ENCODE measurements at places on chromosomes 16 and 17.

GRCh38 chr16:78428193-78428592, 328.7 kb downstream of the WWOX start:
- DNase-seq = no peak

DNA sequence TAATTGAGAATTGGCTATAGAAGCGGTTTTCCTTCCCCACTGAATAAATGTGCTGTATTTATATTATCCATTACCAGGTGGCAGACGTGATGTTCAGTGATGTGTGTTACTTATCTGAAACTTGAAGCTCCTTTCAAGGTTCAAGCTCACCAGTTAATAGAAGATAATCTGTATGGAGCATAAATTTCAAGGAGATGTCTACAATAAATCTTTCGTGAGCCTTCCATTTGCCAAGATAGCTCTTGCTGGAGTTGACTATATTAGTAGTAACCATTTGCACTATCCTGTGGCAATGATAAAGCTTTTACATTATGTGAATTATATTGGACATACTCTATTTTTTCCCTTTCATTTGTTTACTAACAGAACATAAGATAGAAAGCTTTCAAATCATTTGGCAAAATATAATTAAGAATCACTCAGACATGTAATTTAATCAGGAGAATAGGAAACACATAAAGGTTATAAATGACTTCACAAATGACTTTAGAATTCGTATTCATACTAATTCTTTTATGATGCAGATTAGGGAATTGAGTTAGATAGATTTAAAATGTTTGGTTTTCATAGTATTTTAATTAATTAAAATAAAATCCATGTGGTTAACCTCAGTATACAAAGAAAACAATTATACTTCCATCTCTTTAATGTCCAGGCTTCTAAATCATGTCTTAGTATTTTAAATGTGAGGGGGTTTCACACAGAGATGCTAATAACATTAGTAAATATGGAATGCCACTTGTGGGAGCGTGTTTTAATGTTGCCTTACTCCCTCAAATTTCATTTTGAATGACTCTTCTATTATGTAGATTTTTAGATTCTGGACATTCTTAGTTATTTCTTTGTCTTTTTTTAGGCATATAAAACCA, 664.4 kb upstream of the CDH8 start:
- DNase-seq = no peak

DNA sequence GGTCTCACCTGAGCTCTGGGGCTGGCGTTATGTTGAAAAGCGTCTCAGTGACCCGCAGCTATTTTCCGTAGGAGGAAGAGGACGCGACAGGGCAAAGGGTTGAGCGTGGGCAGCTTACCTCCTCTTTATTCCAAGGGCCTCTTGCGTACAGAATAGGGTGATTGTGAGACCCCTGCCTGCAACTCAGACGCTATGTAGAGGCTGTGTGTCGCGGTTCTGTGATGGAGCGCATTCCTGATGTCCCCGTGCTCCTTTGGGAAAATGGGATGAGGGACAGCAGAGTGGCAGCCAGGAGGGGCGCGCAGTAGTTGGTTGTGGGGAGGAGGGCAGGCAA, 531 bp upstream of the CDH8 start:
- no peak for DNase-seq

DNA sequence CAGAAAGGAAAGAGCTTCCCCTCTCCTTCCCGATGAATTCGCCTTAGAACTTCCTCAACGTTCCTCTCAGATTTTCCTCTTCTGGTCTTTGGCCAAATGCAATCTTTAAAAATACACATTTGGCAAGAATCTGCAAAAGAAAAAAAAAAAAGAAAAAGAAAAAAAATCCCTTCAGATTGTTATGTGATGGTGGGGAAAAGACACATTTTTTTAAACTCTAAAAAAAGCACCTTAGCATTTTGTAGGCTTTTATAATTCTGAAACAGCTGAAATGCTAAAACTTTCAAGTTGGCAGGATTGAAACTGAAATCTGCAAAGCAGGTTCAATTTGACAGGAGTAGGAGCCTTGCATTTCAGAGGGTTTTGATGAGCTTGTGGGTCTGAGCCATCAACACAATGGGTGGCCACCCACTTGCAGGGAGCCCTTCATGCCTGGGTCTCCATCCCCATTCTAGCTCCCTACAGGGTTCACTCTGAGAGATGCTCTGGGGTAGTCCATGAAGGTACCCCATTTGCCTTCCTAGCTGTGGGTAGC, 33.1 kb downstream of the CACNG3 start:
- DNase-seq = no peak

GRCh38 chr17:57938061-57938502, 17.1 kb downstream of the CUEDC1 start:
- no peak for DNase-seq

DNA sequence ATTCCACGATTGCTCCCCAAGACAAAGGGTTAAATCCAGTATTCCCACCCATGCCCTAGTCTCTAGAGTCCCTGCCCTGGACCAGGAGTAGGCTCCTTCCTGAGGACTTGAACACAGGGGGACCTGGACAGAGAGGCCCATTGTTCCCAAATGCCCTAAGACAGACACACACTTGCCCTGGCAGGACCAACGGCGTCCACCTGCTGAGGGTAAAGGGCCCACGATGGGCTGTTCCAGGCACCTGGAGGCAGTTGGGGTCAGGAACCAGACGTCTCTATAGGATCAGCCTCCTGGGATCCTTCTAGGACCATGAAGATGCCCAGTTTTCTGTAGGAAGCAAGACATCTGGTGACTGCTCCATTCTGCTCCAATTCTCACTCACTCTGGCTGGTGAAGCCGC, 39.3 kb downstream of the TNFRSF13B start:
- DNase-seq = no peak

DNA sequence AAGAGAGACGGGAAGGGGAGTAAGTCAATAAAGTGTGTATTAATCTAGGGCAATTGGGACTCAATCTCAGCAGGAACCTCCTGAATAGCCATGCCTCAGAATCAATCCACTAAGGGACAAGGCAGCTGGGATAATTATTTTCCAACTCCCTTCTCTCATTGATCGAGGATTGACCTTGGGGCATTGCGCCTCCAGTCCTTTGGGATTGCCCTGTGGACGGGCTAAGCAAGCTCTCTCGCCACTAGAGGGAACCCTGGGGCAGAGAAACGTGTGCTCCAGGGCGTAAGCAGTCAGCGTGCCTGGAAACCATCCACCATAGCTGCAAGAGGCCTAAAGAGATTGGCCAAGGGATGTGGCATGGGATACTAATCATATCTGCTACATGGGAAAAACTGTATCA, 53.9 kb upstream of the ERCC4 start:
- peak; percentile 82 for DNase-seq

DNA sequence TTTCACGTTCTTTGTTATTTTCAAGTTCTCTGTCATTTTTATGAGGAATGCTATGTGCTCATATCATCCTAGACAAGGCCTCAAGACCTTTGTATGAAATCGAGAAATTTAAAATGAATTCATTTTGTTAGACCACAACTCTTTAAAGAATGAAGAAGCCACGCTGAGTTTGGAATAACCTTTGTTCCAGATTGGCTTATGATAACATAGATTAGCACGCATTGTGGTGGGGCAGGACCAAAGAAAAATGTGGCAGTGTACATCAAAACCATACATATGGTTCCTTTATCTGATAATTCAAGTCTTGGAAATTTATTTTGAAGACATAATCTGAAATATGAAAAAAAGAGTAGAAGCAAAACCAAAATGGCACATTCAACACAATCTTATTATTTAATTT, 2.2 kb downstream of the HSD17B2 start:
- DNase-seq = no peak

GRCh38 chr16:29714972-29715371, 30.8 kb downstream of the C16orf54 start:
- no peak for DNase-seq

GRCh38 chr16:17276610-17277009, 194.2 kb downstream of the XYLT1 start:
- no peak for DNase-seq

GRCh38 chr16:66585481-66586239, 6.4 kb downstream of the CMTM2 start:
- DNase-seq = no peak

- DNase-seq = peak; percentile 64
Measured at GRCh38 chr16:53809088-53809932, 105.4 kb downstream of the FTO start.

GRCh38 chr17:57420734-57421717, 164.7 kb downstream of the MSI2 start:
- DNase-seq = peak; percentile 27

GRCh38 chr17:9217151-9218056, 196.1 kb downstream of the NTN1 start:
- DNase-seq = peak; percentile 77

GRCh38 chr16:58577141-58577540, 52.5 kb downstream of the CNOT1 start:
- no peak for DNase-seq

- no peak for DNase-seq
Measured at GRCh38 chr16:15460601-15461000, 26.2 kb downstream of the BMERB1 start.

DNA sequence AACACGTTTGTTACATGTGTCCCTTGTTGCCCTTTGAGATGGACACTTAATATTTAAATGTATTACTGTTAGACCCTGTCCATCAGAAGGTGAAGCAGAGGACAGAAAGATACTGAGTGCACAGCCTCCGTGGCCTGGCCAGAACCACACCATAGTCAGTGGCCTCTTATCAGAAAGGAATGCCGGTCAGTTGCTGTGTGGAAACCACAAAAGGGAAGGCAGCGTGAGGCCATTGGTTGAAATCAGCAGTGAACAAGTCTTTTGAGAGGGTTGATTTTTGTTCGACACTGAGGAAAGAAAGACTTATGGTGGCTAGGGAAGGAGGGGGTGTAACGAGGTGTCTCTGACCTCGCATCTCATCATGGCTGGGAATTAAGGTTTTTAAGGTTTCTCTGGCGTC, 85.4 kb upstream of the CLEC18A start:
- DNase-seq = peak; percentile 45
